Ascending aorta (tissue), 2 donors: ENCODE measurements at places on chromosomes 12 and 14. TPM values are rescaled to one million over a fixed set of nuclear protein-coding genes. Genes with fewer than 3 reads are reported as not detected.

DNA sequence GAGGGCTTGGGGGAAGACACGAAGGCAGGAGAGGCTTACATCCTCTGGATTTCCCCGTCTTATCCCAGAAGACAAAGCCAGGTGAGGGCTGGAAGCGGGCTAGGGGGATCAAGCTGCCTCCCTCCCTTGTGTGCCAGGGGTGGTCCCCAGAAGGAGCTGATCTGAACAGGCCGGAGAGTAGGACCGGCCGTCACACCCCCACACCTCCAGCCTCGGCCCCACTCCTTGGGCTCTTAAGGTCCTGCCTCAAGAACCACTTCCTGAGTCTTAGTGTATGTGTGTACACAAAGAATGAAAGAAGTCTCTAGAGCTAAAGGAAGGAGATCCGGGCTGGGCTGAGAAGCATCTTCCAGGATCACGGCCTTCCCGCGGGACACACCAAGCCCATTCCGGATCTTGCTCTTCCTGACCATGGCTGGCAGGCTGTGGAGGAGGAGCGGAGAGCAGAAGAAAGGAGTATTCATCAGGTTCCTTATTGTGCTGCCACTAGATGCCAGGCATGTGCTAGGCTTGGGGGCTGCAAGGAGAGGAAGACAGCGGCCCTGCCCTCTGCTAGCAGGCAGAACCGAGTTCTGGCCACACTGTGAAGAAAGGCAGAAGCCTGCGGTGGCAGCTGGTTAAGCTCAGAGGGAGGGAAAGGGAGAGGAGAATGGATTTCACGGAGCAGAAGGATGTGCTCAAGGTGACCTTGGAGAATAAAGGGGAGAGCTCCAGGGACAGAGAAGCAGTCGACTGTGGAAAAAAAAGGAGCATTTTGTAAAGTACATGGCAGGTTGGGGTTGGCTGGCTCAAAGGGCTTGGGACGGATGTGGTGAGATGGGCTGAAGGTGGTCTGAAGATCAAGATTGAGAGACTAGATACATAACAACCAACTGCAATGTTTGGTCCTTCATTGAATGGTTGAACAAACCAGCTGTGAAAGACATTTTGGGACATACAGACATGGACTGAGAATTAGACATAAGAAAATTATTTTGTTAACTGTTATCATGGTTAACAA lies 1.3 kb upstream of the CD63 start:
- H3K27me3 ChIP-seq, result no peaks in the 10 kb centered on the region
- no peak for DNase-seq
- peak overlapping the region; percentile 99 for H3K27ac ChIP-seq
- peaks cover 31% of the 10 kb centered on the region for H3K4me1 ChIP-seq
- peak overlapping the region; percentile 98 for H3K4me3 ChIP-seq
- peaks cover 22% of the 10 kb centered on the region for H3K36me3 ChIP-seq

DNA sequence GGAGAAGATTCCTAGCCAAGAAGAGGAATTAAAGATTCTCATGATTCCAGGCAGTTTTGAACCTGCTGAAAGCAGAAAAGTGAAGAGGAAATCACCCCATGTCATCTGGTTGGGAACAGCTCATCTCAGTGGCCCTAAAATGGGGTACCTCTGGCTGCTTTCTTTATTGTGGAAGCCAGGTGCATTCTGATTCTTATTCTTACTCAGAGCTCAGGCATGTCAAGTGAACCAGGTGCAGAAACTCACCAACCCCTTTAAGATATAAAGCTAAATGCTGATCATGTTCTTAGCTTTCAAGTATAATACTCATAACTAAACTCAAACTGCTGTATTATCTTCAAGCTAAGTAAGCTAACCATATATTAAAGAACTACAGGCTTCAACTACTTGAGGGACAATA lies 253.9 kb upstream of the ARID2 start:
- no peaks in the 10 kb centered on the region for H3K4me1 ChIP-seq
- no peak overlapping the region for H3K4me3 ChIP-seq
- no peak for DNase-seq
- no peaks in the 10 kb centered on the region for H3K27me3 ChIP-seq
- no peak overlapping the region for H3K27ac ChIP-seq

- H3K27me3 ChIP-seq, result no peaks in the 10 kb centered on the region
- peaks cover 7% of the 10 kb centered on the region for H3K36me3 ChIP-seq
- H3K27ac ChIP-seq, result no peak overlapping the region
- DNase-seq, result no peak
- H3K4me3 ChIP-seq, result peak overlapping the region; percentile 93
These were observed 1.8 kb downstream of the MARCHF9 start for GRCh38 chr12:57756406-57757341.

The LMNTD1 gene
- not detected for total RNA-seq

DNA sequence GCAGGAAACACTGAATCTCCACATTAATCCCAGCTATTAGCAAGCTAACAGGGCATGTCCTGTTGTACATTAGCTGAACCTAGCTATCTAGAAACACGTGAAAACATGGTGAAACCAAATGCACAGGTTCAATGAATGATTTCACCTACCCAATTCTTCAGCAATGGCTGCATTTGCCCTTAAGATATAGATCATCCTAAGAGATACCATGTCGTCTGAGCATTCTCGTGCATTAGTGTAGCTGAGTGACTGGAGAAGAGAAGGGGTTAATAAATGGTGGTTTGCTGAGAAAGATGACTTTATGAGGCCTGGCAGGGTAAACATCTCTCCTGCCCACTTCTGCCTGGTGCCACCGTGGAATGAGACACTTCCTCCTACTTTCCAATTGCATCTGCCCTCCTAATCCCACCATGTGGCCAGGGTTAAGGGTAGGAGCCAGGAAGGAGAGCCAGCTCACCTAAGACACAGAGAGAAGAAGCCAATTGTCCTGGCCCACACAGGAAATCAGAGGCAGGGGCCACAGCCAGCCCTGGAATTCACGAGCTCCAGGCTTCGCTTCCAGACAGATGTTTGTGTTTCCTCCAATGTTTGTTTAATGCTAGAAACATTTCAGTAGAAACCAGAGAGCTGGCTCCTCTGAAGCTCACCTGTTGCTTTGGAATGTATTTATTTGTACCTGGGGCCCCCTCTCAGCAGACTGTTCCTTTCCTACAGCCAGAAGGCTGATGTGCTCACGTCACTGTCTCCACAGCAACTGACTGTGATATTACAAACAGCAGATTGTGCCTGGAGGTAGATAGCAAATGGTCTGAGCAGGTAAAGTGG lies 126.0 kb upstream of the PARP11 start:
- no peak for DNase-seq
- no peaks in the 10 kb centered on the region for H3K4me1 ChIP-seq
- no peak overlapping the region for H3K4me3 ChIP-seq
- no peak overlapping the region for H3K27ac ChIP-seq
- no peaks in the 10 kb centered on the region for H3K27me3 ChIP-seq

The ADAMTS20 gene
- not detected for total RNA-seq

DNA sequence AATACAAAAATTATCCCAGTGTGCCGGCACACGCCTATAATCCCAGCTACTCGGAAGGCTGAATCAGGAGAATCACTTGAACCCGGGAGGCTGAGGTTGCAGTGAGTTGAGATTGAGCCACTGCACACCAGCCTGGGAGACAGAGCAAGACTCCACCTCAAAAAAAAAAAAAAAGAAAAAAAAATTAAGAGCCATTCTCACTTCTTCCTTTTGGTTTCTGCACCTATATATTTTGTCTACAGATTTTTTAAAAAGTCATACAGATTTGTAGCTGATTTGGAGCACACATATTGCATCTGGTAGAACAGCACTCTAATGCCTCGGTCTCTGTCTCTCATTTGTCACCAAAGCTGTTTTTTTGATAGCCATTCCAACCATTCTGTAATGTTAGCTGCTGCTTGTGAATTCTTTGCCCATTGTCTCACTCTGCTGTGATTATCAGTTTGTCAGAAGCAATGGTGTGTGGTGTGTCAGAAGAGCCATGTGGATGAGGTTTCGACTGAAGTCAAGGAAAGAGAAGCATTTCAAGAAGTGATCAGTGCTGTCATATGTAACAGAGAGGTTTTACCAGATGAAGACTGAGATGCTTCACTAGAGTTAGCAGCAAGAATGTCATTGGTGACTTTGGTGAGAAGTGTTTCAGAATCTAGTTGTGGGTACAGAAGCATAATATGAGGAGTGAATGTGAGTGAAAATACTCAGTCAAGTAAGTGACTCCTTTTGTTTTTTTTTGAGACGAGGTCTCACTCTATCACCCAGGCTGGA lies 8.7 kb upstream of the KTN1 start:
- no peak overlapping the region for H3K4me3 ChIP-seq
- no peaks in the 10 kb centered on the region for H3K27me3 ChIP-seq
- H3K4me1 ChIP-seq, result no peaks in the 10 kb centered on the region
- no peak overlapping the region for H3K27ac ChIP-seq
- H3K36me3 ChIP-seq, result no peaks in the 10 kb centered on the region

The CLEC7A gene
- total RNA-seq, result 6.0 TPM

DNA sequence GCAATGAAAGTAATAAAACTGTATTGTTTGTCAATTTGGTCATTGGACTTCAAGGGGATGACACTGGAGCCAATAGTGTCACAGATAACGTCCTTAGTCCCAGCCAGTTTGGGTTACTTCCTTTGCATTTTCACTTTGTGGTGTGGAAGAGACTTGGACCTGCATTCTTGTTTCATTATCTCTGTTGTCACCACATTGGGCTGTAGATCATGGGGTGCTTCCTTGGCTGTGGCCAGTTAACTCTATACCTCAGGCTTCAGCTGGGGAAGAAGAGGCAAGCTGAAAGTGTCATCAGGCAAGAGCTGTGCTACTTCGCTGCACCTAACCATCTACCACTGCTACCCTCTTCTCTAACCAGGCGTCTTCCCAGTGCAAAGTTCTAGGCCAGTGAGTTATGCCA lies 15.1 kb upstream of the CISTR start:
- no peak for DNase-seq
- no peaks in the 10 kb centered on the region for H3K27me3 ChIP-seq
- H3K36me3 ChIP-seq, result no peaks in the 10 kb centered on the region
- no peak overlapping the region for H3K4me3 ChIP-seq
- H3K4me1 ChIP-seq, result no peaks in the 10 kb centered on the region
- no peak overlapping the region for H3K27ac ChIP-seq

DNA sequence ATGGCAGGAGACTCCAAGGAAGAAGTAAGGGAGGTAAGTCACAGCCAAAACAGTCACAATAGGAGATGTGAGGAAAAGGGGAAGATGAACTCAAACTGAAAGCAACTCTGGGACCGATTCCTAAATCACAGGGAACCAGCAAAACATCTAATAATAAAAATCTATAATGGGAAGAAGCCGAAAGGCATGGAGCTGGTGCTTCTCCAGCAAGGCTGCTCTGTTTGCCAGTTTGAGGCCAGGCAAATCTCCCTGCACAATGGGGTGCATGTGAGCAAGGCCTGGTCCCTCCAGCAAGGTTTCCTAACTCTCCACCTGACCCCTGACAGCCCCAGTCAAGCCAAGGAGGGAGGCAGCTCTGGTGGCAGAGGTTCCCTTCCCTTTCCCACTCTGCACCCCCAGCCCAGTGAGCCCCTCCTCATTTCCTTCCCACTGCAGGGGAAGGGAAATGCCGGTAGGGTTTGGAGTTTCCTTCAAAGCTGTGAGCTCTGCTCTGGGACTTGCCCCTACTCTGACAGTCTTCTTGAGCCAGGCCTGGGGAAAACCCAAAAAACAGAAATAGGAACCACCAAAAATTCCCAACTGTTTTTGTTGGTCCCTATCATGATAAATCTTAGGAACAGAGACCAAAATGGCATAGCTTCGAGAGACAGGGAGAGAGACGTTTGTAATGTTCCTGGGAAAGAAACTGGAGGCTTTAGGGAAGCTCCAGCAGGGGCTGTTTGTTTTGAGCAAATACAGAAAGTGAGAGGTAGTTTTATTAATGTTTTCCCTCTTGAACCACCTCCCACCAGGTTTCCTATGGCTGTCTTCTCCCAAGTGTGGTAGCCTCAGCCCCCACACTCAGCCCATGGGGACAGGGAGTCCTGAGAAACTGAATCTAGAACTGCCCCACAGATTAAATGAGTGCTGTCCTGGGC lies 34.6 kb downstream of the FMNL3 start:
- H3K27ac ChIP-seq, result peak overlapping the region; percentile 84
- H3K4me1 ChIP-seq, result peaks cover 21% of the 10 kb centered on the region
- no peaks in the 10 kb centered on the region for H3K27me3 ChIP-seq
- H3K36me3 ChIP-seq, result no peaks in the 10 kb centered on the region
- DNase-seq, result no peak
- H3K4me3 ChIP-seq, result no peak overlapping the region

- no peaks in the 10 kb centered on the region for H3K27me3 ChIP-seq
- no peaks in the 10 kb centered on the region for H3K4me1 ChIP-seq
- H3K4me3 ChIP-seq, result no peak overlapping the region
- DNase-seq, result no peak
- H3K36me3 ChIP-seq, result no peaks in the 10 kb centered on the region
- H3K27ac ChIP-seq, result no peak overlapping the region
These were observed 21.4 kb downstream of the LGR5 start for GRCh38 chr12:71460850-71461609.

The AJUBA gene
- 11.6 TPM for total RNA-seq

DNA sequence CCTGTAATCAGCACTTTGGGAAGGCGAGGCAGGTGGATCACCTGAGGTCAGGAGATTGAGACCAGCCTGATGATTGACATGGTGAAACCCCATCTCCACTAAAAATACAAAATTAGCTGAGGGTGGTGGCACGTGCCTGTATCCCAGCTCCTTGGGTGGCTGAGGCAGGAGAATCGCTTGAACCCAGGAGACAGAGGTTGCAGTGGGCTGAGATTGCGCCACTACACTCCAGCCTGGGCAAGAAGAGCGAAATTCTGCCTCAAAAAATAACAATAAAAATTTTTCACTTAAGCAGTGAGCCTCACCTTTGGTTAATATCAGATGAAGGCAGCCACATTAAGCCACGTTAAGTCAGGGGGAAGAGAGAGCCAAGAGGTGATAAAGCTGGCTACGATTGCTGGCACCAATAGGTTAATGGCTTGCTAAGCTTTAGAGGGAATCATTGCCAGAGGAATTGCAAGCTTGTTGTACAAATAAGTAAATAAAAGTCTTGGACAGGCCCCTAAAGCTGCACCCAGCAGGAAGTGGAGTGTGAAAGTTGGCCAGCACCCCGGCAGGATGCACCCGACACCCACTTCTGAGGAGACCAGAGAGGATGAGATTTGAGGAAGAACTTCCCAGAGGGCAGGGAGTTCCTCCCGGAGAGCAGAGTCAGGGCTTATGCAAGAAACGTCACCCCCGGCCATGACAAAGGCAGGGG lies 41.3 kb upstream of the TESC start:
- peaks cover 10% of the 10 kb centered on the region for H3K36me3 ChIP-seq
- H3K27me3 ChIP-seq, result no peaks in the 10 kb centered on the region
- H3K4me1 ChIP-seq, result no peaks in the 10 kb centered on the region
- DNase-seq, result no peak
- no peak overlapping the region for H3K27ac ChIP-seq
- no peak overlapping the region for H3K4me3 ChIP-seq

The KLRF1 gene
- total RNA-seq, result not detected

The TMEM253 gene
- total RNA-seq, result not detected

DNA sequence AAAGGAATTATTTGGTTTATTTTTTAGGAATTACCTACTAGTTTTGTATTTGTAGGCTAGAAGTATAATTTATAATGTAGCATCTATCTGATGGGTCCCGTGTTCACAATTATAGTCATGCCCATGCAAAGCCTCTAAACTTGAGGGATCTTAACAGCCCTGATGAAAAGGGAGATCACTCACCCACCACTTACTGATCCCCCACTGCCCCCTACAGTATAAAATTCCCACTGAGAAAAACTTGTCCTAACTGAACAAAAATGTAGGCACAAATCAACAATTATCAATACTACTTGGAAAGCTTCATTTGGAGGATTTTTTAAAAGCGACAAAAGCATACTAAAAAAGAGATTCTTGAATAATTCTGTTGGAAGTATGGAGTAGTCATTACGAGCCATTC lies 21.0 kb downstream of the WIF1 start:
- no peak overlapping the region for H3K4me3 ChIP-seq
- no peak for DNase-seq
- H3K27me3 ChIP-seq, result no peaks in the 10 kb centered on the region
- H3K27ac ChIP-seq, result no peak overlapping the region
- no peaks in the 10 kb centered on the region for H3K36me3 ChIP-seq
